Activated T-helper 1 cell treated with Interleukin-2 at 50 U/mL for 16 hours (primary cell): ENCODE measurements at places on chromosomes 12 and 14.

- DNase-seq, result no peak
Observed at GRCh38 chr14:72439707-72440106, 454.2 kb downstream of the DPF3 start.

DNA sequence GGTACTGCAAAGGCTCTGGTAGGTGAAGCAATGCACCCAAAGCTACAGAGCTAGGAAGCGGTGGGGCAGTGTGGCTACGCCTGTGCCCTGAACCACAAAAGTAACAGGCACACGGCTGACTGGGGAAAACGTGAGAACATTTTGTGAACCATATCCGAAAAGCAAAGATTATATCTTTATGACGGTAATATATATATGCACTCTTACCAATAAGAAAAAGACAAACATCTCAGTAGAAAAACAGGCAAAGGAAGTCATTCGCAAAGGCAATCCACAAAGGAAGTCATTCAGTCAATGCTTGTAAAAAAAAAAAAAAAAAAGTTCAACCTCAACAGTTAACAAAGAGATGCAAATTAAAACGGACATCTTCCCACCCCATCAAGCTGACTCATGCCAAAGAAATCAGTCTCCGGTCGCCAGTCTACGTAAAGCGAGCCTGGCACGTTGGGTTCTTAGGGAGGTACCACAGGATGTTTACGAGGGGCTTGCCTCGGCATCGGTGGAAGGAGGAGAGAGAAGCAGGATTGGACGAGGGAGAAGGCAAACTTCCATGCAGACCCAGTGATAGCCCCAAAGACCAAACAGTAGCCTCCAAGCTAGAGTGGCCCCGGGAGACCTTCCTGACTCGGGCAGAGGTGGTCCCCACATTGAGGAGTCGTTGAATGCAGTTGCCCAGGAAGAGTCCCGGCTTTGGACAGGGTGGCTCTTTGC, 39.4 kb upstream of the PPP2R5C start:
- peak; percentile 68 for DNase-seq

GRCh38 chr12:39272871-39273655, 169.9 kb downstream of the KIF21A start:
- no peak for DNase-seq

DNA sequence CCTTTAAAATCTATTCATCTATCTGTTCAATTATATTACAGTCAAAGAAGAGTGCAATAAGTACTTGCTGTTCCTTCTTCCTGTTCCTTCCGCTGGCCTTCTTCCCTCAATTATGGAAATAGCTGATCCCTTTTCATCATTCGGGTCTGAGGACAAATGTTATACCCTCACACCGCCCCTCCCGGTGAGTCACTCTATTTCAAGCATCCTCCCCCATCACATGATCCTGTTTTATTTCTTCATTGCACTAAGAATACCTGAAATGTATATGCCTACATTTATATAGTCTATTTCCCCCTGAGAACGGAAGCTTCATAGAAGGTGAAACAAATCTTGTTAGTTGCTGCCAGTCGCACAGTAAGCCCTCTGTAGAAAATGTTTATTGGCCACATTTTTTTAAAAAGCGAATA, 2.5 kb downstream of the SLC38A1 start:
- peak; percentile 11 for DNase-seq

DNA sequence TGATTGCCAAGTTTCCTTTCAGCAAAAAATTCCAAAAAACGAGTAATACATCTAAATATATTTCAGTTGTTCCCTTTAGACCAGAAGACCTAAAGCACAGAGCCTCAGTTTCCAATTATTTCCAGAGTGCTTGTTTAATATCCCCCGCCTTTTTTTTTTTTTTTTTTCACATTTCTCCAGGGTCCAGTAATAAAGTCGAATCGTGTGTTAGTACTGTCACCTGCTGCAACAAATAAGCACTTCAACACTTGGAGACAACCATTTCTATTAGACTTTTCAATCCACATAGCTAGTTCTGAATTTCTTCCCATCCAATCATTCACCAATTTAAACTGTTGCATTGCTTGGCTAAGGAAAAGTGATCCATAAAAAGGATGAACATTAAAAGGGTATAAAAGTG, 13.6 kb downstream of the PDE6H start:
- no peak for DNase-seq

- DNase-seq, result no peak
Observed at GRCh38 chr12:93689076-93689834, 12.1 kb downstream of the CRADD start.

- no peak for DNase-seq
Observed at GRCh38 chr12:71400481-71400880, 39.1 kb upstream of the LGR5 start.

DNA sequence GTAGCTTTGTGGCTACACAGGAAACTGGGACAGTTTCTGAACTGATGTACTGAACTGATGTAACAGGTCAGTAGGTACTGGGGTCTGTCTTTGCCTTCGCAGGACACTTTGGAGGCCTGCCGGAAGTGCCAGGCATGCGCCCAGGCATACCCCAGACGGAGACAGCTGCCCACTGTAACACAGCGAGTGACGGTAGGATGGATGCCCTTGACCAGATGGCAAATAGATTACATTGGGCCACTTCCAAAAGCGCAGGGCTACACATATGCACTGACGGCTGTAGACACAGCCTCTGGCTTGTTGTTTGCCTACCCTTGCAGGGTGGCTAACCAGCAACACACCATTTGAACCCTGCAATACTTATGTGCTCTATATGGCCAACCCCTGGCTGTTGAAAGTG, 94.1 kb upstream of the TMPO start:
- no peak for DNase-seq

DNA sequence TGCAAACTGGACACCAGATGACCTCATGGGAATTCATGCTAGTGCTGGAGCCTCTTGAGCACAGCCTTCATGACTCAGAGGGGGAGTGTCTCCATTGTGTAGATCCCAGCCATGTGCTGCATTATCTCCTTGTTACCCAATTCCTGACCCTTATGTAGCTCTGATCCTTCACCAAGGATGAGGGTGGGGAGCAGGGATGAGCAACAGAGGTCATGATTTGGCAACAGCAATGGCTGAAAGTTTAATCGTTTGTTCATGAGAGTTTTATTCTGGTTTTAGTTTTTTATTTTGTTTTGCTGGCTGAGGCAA, 9.5 kb upstream of the BDKRB1 start:
- DNase-seq, result no peak

DNA sequence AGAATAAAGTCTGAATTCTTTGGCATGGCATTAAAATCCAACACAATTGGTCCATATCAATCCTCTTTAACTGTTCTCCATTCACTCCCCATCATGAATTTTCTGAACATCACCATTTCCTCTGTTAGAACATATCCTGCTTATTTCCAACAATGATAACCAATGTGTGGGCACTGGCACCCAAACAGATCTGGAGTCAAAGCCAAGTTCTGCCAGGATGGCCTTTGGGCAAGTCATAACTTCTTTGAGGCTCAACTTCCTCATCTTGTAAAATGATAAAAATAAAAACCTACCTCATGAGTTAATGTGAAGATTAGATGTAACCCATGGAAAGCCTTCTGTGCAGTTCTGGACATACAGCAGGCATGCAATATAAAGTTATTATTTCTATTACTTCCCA, 12.5 kb downstream of the PAWR start:
- no peak for DNase-seq

DNA sequence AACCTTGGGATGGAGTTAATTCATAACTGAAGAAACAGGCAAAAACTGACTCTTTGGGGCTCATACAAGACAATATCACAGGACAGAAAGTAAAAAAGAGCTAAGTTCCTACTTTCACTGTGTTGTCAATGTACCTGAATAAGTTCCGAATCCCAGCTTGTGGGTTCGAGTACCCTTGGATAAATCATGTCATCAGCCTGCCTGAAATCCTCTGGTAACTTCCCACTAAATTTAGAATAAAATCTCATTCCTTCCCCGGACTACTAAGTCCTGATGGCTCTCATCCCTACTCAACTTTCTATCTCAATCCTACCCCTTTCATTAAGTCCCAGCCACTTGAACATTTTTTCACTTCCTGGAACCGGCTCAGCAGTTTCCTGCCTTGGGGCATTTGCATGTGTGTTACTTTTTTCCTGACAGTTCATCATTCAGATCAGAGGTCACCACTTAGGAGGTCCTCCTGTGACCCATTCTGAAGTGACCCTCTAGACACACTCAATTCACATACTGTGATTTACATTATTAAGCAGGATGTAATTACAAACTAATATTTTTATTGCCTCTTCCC, 12.7 kb downstream of the ERP29 start:
- no peak for DNase-seq

DNA sequence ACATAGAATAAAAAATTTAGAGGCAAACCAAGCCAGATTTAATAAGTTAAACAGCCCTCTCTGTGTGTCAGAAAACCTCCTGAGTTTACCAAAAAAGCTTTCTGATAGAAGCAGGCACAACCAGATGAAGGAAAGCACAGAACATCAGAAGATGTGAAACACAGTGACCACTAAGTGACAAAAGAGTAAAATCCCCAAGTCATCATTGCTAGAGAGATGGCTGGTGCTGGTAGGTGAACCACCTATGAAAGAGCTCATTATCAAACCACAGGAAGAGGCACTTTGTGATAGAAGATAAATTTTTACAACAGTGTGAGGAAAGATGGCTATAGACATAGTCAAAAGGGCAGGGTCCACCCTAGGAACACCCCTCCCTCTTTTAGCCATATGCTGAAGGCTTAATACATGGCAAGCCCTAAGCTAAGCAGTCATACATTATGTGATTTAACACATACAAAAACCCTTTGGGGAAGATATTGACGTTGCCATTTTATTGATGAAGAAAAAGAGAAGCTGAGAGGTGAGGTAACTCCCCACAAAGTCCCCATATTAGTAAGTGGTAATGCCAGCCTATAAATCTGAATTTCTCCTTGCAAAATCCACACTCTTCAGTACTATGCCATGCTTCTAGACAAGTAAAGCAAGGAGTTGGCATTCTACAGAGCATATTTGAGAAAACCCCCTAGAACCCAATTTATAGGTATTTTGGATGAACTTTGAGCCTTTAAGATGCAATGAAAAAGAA, 449.9 kb downstream of the LRIG3 start:
- no peak for DNase-seq

- DNase-seq, result no peak
Observed at GRCh38 chr12:110301065-110301806, 20.2 kb downstream of the ATP2A2 start.

GRCh38 chr12:41970744-41971143, 173.9 kb downstream of the GXYLT1 start:
- no peak for DNase-seq

GRCh38 chr12:112458751-112459150, 40.0 kb downstream of the PTPN11 start:
- DNase-seq, result no peak

DNA sequence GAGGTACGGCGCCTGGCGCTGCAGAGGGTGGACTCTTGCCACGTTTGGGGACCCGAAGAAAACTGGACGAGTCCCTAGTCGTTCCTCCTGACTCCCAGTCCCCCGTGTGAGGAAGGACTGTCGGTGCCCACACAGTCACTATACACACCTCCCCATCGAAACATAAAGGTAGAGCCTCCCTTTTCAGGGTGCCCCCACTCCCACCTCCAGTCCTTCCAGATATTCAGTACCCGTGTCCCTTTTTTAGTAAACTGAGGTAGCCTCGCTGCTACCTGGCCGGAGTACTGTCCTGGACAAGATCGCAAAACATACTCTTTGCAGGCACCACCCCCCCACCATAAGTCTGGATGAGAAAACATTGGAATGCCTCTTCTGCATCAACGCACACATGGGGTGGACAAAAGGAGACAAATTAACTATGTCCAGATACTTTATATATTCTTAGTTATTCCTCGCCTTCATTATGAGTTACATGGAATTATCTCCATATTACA, 610 bp upstream of the KMT2D start:
- DNase-seq, result no peak

GRCh38 chr12:113269257-113269943, 48.1 kb downstream of the TPCN1 start:
- no peak for DNase-seq

DNA sequence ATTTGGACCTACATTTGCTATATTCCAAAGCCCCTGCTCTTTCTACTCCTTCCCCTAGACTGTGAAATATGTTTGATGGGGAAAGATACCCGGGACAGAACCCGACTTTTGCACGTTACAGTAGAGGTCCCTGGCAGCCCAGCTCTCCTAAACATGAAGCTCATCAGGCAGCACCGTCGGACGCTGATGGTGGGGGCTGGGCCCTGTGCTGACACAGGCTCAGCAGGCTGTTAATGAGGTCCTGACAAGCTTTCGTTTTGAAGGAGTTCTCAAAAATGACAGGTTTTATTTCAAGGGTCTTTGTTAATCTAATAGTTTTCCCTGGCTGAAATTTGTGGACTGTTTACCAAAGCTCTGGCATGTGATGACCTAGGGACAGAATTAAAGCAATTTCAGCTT, 102.3 kb downstream of the SLC25A47 start:
- no peak for DNase-seq

- no peak for DNase-seq
Observed at GRCh38 chr14:105313381-105314286, 914 bp upstream of the PACS2 start.

DNA sequence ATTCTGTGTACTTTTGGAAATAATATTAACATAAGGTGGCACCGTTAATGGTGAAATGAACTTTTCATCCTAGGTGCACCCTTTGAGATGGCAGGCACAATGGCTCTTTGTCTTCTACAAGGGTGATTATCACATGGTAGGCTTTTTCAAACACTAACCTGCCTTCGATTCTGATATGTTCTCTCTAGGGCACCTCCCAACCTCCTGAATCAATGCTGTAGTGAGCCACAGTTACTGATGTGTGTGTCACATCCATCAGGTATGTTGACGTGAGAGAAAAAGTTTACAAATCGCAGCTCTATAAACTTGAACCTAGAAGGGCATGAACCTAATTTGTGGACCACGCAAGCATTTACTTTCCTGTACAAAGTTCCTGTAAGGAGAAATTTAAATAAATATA, 25.4 kb downstream of the PDE3A start:
- no peak for DNase-seq

DNA sequence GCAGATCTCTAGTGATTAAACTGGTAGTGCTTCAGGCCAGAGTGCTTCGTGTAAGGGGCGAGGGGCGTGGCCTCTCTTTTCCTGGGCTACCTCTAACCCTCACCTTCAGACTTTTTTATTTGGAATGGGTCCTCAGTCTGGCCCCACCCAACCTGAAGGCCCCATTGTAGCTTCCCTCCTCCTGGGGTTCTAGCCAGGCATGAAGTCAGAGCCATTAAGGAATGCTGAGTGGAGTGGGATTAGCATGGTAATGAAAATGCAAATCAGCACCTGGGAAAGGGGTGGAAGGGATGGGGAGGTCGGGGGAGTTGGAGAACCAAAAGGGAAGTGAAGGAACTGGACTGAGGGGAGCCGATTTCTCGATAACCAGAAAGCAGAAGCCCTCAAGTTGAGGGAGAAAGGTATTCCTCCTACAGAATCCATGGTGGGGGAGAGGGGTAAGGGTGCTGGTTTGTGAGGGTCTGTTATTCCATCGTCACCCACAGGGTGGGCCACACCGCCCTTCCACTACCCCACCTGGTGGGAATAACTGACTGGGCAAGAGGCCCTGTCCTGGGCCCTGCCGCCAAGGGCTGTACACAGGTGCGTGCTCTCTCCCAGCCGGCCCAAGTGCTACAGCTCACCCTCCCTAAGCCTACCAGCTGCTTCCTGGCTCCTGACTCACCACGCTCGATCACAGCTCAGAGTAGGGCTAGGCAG, 14.1 kb downstream of the ZFHX2 start:
- no peak for DNase-seq
